Iris pigment epithelial cell (primary cell): ENCODE measurements at places on chromosomes 1 and 21.
A peak's percentile ranks its signal among the peaks of the same experiment; 100 is the strongest.

- DNase-seq = no peak
These were observed 5.9 kb downstream of the IQGAP3 start for GRCh38 chr1:156566436-156566835.

GRCh38 chr1:17559615-17560419, 20.3 kb downstream of the ARHGEF10L start:
- DNase-seq = no peak

DNA sequence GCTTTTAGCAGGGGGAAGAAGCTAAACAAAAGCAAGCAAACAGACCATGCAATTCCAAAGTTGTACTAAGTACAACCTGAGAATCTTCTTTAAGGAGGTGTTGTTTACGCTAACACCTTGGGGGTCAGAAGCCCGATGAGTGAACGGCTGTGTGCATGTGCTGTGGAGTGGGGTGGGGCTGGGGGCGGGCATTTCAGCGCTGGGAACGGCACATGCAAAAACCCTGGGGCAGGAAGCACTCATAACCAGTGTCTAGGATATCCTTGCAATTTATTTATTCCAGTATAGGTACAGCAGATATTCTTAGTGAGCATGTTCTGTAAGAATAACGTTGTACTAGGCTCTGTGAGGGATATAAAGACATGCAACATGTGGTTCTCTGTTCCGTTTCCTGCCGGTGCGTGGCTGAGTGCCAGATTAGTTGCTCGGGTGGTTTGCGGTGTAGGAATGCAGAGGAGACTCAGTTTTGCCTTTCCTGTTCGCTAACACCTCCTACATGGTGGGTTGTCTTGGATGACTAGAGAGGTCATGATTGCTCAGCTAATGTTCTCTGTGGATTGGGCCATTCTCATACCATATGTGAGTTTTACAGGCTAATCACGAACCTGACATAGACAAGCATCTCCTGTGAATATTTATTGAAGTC, 3.7 kb downstream of the FASLG start:
- peak; percentile 96 for DNase-seq

DNA sequence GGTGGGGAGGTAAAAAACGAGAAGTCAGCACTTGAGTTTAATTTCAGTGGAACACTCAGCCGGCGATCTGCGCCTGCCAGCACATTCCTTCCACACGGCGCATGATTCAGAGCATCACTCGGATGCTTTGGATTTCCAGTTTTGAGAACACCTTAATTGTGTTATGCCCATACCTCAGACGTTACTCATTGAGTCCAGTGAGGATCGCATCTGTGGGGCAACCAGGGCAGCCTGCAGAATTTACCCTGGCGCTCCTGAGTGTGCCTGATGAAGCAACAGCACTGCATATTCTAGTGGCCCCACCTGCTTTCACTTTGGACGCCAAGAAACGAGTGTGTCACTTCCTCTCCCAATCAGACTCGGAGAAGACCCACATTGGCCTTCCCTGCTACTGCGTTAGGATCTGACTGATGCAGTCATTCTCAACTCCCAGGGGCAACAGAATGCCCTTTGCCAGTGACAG, 19.9 kb downstream of the FAM89A start:
- peak; percentile 92 for DNase-seq

- DNase-seq = peak; percentile 99
These were observed 203.0 kb downstream of the TOMM20 start for GRCh38 chr1:234925440-234926263.

GRCh38 chr1:82162486-82163420, 362.0 kb downstream of the ADGRL2 start:
- no peak for DNase-seq

DNA sequence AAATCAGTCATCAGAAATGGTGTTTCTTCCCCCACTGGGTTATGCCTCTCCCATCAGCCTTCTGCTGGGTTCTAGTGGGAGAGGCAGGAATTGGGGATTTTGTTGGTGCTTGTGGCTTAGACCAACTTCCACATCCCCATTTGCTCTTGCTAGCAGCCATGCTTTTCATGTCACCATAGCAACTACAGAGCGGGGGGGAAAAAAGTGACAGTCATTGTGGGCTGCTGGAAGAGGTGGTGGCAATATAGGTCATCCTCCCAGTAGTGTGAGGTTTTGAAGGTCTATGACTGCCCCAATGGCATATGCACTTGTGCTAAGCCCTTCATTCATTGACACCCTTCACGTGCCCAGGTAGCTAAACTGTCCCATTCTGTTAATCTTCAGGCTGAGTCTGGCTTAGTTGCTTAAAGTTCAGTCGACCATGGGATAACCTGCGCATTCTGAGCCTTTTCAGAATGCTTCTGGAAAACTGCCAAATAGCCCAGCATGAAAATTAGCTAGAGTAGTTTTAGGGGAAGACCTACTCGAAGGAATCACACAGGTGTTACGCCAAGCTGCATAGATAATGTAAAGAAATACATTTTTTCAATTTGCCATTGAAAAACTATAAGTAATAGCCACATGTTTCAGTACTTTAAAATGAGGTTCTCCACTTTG, 53.7 kb upstream of the ZNF326 start:
- DNase-seq = no peak

DNA sequence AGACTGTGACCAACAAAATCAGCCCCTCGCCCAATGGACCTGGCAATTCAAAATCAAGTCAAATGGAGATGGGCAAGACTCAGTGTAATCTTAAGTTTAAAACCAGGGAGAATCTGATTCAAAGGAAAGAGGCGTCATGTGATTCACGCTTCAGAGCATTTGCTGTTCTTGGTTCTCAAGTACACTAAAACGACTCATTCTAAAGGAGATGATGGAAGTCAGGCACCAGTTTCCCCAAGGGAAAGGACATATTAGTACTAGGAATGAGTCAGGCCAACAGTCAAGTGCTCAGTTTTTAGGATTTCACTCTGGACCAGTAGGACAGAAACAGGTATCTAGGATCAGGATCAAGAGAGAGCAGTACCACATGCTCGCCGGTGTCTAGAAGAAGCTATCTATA, 429.6 kb downstream of the PLPP3 start:
- no peak for DNase-seq

GRCh38 chr1:10031461-10031860, 1.3 kb upstream of the UBE4B start:
- peak; percentile 71 for DNase-seq

GRCh38 chr1:76336931-76337371, 262.4 kb downstream of the ST6GALNAC3 start:
- peak; percentile 72 for DNase-seq

- DNase-seq = peak; percentile 74
These were observed 98.4 kb upstream of the USP25 start for GRCh38 chr21:15631342-15631741.

DNA sequence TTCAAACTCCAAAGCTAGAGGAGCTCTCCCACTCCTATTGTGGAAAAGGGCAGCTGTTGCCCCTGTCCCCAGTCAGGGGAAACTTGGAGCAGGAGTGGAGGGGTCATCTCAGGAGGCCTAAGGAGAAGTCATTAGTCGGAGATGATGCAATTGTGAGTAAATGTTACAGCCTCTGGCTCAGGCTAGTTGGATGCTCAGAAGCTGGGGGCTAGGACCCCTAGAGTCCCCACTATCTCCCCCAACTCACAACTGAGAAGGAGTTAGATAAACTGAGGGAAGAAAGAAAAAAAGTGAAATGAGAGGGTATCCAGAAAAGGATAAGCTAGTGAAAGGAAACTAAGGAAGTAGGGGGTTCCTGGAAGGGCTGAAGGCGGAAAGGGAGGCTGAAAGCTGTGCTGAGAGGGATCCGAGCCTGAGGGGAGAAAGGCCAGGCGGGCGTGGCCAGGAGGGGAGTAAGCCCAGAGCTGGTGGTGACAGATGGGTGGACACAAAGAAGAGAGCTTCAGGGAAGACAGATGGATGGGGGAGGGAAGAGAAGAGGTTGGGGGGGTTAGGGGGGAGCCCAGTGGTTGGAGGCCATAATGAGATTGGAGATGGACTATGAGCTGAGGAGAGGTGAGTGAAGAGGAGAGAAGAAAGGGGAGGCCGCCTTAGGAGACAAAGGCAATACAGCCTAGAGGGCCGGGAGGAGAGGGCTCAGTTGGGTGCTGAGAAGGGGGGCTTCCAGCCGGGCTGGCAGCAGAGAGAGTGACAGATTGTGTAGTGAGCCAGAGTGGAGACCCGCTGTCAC, 4.5 kb upstream of the NHLH1 start:
- no peak for DNase-seq

DNA sequence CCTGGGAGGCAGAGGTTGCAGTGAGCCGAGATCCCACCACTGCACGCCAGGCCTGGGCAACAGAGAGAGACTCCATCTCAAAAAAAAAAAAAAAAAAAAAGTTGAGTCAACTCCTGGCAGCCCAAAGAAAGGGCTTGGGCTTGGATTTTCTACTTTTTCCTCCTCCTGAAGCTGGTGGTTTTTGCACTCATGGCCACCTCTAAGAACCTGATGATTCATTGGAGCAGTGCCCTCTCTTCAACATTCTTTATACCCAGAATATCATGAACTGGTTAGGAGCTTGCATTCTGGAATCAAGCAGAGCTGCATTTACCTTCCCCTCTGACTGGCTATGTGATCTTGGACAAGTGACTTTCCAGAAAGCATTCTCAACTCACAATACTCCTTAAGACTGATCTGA, 3.5 kb upstream of the ACTA1 start:
- no peak for DNase-seq

GRCh38 chr1:1033009-1033587, 13.2 kb downstream of the AGRN start:
- DNase-seq = peak; percentile 82

- DNase-seq = peak; percentile 70
These were observed 61.2 kb downstream of the OLFML3 start for GRCh38 chr1:114040273-114041015.

DNA sequence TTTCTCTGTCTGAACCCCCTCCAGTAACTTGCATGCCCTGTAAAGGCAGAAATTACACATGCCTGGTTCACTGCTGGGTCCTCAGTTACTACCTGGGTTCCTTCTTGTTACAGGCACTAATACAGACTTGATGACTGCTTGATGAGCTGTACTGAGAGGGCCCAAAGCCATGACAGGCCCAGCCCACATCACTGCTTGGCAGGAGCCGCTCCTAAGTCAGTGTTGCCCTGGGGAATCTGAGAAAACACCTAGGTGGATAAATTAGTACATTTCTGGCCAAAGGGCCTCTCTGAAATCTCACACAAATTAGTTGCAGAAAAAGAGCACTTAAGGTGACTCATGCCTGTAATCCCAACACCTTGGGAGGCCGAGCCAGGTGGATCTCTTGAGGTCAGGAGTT, 37.8 kb upstream of the IRF2BP2 start:
- DNase-seq = no peak

- no peak for DNase-seq
These were observed 45.4 kb upstream of the IGSF21 start for GRCh38 chr1:18062185-18062584.

DNA sequence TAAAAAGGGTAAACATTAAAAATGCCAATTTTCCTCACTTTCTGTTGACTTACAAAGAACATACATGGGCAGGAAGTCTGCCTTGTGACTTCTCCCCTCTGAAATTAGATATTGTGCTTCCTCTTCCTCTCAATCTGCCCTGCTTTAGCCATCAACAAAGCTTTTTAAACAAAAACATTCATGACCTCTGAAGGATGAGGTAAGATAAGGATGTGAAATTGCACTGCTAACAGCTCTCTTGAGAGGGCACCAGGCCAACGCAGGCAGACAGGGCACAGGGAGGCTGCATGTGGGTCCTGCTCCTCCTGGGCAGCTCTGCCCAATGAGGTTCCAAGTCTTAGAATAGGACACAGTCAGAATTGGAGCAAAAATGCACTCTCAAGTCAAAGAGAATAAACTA, 62.1 kb downstream of the DEGS1 start:
- peak; percentile 78 for DNase-seq
